ENCODE measurements at places on chromosomes 13 and 19.

GRCh38 chr13:35724446-35724845 lies 248.0 kb upstream of the MAB21L1 start:
- no peak for ATAC-seq

DNA sequence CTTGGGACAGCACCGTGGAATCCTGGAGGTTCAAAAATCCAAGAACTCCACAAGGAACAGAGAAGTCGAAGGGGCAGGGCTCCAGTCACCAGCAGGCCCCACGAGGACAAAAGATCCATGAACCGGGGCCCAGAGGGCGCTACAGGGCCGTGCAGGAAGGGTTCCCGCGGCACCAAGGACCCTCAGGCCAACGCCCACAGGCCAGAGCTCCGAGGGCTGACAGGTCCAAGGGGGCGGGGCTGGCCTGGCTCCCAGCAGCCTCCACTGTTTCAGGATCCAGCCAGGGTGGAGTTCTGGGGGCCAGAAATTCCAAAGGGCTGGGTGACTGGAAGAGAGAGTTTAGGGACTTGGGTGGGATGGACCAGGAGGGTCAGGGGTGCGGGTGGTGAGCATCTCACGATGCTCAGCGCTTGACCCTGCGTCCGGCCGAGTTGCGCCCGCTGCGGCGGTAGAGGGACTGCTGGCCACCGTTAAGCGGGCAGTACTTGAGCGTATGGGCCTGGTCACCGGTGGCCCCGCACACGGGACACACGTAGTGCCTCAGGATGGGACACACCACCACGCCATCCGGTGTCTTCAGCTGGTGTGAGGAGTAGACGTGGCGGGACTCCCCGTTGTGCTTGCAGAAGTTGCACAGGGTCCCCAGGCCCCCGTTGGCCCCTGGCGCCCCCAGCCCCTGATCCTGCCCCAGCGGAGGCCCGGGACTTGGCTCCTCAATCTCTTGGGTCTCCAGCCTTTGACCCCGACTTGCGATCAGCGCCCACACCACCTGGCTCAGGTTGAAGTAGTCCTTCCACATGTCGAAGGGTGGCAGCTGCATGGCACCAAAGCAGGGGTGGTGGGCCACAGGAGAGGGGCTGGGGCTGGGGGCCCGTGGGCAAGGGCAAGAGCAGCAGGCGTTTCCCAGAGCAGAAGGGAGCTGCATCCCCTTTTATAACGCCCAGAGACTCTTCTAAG lies at the start of gene NANOS2:
NANOS2 (minus strand) TSS at position 905 of the 957 bp plus-strand sequence; CDS start at position 820, 85 bp downstream.
- no peak for ATAC-seq

- ATAC-seq = no peak
These were observed 120.6 kb upstream of the HTR2A start for GRCh38 chr13:47017476-47017875.

- no peak for ATAC-seq
These were observed 51.0 kb downstream of the LYL1 start for GRCh38 chr19:13051557-13052165.

- no peak for ATAC-seq
These were observed 515.0 kb downstream of the TBC1D4 start for GRCh38 chr13:74966814-74967424.

DNA sequence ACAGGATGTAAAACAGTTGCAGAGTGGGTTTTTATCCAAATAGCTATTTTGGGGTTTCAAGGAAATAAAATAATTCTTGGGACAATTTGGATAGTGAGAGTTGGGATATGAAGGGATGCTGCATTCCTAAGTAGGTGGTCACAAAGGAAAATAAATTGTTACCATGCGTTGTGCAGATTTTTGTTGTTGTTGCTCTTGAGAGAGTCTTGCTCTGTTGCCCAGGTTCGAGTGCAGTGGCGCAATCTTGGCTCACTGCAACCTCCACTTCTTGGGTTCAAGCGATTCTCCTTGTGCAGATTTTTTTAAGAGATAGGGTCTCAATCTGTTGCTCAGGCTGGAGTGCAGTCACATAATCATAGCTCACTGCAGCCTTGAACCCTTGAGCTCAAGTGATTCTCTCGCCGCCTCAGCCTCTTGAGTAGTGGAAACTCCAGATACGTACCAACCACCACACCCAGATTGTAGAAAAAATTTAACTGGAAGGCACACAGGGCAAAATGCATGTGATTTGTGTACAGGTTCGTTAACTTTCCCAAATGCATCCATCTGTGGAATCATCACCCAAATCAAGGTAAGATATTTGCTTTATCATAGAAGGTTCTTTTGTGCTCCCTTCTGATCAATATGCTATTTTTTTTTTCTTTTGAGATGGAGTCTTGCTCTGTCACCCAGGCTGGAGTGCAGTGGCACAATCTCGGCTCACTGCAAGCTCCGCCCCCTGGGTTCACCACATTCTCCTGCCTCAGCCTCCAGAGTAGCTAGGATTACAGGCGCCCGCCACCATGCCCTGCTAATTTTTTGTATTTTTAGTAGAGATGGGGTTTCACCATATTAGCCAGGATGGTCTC lies 16.0 kb downstream of the SLC1A5 start:
- ATAC-seq = no peak

- no peak for ATAC-seq
These were observed 9.3 kb downstream of the ZNF780A start for GRCh38 chr19:40081411-40081810.

- ATAC-seq = no peak
These were observed 21.9 kb downstream of the CILP2 start for GRCh38 chr19:19559931-19560330.

DNA sequence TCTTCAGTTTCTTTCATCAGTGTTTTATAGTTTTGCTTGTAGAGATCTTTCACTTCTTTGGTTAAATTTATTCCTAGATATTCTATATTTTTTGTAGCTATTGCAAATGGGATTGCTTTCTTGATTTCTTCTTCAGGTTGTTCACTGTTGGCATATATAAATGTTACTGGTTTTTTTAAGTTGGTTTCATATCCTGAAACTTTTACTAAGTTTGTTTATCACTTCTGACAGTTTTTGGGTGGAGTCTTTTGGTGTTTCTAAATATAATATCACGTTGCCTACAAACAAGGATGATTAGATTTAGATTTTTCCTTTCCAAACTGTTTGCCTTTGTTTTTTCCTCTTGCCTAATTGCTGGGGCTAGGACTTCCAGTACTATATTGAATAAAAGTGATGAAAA lies 109.7 kb downstream of the PAN3 start:
- ATAC-seq = no peak

GRCh38 chr13:59677430-59677829 lies 486.3 kb downstream of the DIAPH3 start:
- no peak for ATAC-seq

DNA sequence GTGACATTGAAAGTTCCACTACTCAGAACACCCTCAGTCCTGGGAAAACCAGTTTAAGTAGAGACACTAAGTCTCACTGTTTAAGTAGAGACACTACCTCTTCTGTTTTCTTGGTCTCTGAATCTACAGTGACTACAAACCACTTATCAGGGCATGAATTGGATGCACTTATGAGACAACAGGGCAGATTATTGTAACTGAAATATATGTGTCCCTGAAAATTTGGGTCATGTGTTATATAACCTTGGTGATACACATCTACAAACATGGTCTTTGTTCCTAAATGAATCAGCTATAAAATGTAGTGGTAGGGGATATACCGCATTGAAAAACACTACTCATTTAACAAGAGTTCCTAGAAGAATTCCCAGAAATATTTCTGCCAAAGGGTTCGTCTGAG lies 55.7 kb downstream of the SERP2 start:
- no peak for ATAC-seq

- ATAC-seq = peak; percentile 63
These were observed 232.5 kb downstream of the SLC7A1 start for GRCh38 chr13:29362849-29363604.

GRCh38 chr19:2331601-2332246 lies 3.2 kb downstream of the SPPL2B start:
- ATAC-seq = no peak

GRCh38 chr19:7720351-7720750 lies 11.6 kb downstream of the CLEC4G start:
- no peak for ATAC-seq

DNA sequence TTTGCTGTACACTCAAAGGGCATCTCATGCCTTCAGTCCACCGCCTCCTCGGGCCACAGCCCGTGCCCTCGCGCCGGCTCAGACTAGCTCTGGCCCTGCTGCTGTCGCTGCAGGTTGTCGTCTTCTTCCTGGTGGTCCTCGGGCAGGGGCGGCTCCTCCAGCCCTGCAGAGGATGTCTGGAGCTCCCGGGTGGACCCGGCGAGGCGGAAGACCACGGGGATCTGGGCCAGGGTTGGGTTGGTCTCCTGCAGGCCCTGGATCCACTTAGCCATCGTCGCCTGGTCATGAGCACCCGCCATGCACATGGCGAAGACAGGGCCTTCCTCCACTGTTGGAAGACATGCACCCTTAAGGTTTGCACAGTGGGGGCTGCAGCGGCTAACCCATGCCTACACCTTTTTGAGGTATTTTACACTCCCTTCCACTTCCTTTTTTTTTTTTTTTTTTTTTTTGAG lies 489 bp upstream of the ZNF653 start:
- peak; percentile 12 for ATAC-seq

DNA sequence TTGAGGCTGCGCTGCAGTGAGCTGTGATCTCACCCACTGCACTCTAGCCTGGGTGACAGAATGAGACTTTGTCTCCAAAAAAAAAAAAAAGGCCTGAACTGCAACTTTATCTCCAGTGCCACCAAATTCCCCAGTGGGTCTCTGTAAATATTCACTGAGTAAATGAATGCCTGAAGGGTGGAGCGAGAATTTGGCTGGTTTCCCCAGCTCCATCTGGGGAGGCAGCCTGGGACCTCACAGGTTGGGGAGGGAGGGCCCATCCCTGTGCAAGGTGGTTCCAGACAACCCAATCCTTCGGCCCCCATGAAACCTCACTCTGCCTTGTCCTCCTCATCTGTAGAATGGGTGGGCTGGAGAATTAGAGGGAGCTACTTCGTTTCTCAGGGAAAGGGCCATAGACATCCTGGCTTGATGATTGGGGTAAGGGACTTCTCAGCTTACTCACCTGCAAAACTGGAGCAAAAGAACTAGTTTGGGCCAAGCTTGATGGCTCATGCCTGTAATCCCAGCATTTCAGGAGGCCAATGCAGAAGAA lies 4.2 kb upstream of the PKN1 start:
- no peak for ATAC-seq

GRCh38 chr19:34365463-34366401 lies 736 bp downstream of the GPI start:
- ATAC-seq = peak; percentile 0

DNA sequence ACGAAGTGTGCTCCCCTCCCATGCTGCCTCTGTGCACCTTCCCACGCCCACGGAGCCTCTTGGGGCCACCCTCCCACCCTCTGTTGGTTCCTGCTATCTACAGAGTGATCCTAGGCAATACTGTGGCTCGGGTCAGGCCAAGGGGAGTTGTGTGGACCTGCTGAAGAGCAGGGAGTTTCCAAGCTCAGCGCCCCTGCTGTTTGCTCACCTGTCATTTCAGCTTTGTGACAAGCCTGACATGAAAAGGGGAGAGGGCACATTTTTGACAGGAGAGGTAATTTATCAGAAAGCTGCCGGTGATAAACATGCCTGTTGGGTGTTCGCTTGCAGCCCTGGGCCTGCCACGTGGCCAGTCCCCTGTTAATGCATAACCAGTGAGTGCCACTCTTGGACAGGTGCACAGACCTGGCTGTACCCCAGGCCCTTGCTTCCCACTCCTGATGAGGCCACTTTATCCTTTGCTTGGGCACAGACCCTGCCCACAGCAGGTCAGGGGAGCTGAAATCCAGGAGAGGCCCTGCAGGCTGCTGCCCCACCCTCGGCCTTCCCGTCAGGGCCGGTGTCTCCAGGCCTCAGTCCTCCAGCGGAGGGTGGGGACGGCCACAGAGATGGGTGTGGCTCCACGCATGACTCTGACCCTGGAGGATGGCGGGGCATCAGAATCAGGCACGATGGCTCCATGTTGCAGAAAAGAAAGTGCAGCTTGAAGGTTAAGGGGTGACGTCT lies 201.5 kb upstream of the GPR12 start:
- ATAC-seq = no peak

- peak; percentile 77 for ATAC-seq
These were observed at the start of gene EPSTI1 for GRCh38 chr13:42991898-42992763. Gene EPSTI1, minus strand, starts transcription at chr13:42992241. Its CDS starts 76 bp downstream, at chr13:42992165.

DNA sequence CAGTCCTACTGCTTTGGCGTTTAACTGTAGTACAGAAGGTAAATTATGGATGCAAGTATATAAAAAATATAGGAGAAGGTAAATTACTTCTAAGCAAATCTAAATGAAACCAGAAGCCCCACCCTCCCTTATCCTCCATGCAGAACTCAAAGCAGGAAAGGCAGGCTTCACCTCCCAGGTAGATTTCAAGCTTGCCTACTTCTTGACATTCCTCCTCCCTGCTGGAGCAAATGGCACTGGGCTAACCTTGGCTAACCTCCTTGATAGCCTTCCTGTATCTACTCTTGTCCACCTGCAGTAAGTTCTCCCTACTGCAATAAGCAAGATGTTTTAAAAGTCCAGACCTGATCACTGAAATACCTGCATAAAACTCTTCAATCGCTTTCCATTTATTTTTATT lies 396.0 kb downstream of the IRS2 start:
- ATAC-seq = no peak

GRCh38 chr19:49839713-49840112 lies 11.2 kb upstream of the PTOV1 start:
- ATAC-seq = no peak

DNA sequence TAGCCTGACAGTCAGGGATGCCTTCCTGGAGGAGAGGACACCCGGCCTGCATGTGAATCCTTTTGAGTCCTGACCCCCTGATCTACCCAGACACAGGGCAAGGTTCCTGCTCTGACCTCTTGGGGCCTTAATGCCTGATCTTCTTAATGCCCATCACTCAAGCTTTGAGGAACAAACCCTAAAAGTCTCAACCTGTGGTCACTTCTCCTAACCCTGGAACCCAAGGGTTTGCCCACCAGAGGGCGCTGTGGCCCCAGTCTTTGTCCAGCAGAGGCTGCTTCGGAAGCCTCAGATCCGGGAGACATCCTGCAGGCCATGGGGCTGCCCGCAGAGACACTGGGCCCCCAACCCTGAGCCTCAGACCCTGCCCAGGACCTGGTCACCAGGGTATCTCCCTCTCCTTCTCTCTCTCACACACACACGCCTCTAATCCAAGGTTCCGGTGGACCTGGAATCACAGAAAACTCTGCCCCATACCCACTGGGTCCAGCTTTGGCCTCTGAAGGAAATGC lies 9.8 kb upstream of the DPF1 start:
- ATAC-seq = no peak

GRCh38 chr13:114235697-114236096 lies 1.0 kb downstream of the CDC16 start:
- ATAC-seq = no peak

DNA sequence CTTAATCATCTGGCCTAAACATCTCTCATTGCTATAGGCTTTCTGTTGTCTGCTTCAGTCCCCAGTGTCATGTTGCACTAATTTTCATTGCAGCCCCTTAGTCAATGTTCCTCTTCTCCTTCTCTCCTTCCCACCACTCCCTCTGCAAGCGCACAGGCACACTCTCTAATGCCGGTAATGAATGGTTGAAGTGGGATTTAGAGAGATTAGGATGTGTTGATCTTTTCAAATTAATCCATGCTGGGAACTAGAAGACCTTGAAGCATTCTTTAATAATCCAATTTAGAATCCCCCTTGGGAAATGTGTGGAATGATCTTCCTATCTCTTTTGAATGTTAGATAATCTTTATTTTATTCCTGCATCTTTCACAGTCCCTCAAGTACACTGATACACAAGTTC lies 33.2 kb upstream of the NDFIP2 start:
- no peak for ATAC-seq
